Activated T-helper 17 cell treated with anti-CD3 and anti-CD28 coated beads, Interleukin-2, amount 50 U/mL, for 72 hours (primary cell): ENCODE measurements at places on chromosomes 16 and 17. TPM values are rescaled to one million over a fixed set of nuclear protein-coding genes. Genes with fewer than 3 reads are reported as not detected.

Gene CNTD1
- 0.24 TPM for total RNA-seq

Gene GRN
- total RNA-seq = 48.5 TPM

Gene TAC4
- not detected for total RNA-seq

Gene KRTAP16-1
- 0.15 TPM for total RNA-seq

Gene SLC47A1
- total RNA-seq = 0.58 TPM

Gene RNF157
- total RNA-seq = 17.4 TPM

Gene MYH2
- not detected for total RNA-seq

Gene TM4SF5
- total RNA-seq = not detected

Gene KRT28
- total RNA-seq = not detected

Gene MAPK7
- total RNA-seq = 39.3 TPM

Gene MED1
- total RNA-seq = 50.4 TPM

Gene CCL7
- total RNA-seq = not detected

Gene CPSF4L
- not detected for total RNA-seq

Gene SMIM22
- not detected for total RNA-seq

Gene WIPF2
- total RNA-seq = 25.1 TPM

Gene KRT14
- total RNA-seq = not detected

Gene CPPED1
- total RNA-seq = 44.5 TPM

Gene CHST4
- total RNA-seq = not detected

Gene ZFP3
- 1.9 TPM for total RNA-seq

Gene TMIGD1
- total RNA-seq = not detected

Gene OSGIN1
- total RNA-seq = 0.48 TPM

Gene TEX14
- 0.32 TPM for total RNA-seq

Gene KIF18B
- total RNA-seq = 37.7 TPM
